ENCODE measurements at places on chromosomes 16 and 17.

- DNase-seq: no peak
Observed at GRCh38 chr17:64057701-64058263, 37.3 kb upstream of the ICAM2 start.

- no peak for DNase-seq
Observed at GRCh38 chr17:4806456-4806776, 536 bp upstream of the PLD2 start.

DNA sequence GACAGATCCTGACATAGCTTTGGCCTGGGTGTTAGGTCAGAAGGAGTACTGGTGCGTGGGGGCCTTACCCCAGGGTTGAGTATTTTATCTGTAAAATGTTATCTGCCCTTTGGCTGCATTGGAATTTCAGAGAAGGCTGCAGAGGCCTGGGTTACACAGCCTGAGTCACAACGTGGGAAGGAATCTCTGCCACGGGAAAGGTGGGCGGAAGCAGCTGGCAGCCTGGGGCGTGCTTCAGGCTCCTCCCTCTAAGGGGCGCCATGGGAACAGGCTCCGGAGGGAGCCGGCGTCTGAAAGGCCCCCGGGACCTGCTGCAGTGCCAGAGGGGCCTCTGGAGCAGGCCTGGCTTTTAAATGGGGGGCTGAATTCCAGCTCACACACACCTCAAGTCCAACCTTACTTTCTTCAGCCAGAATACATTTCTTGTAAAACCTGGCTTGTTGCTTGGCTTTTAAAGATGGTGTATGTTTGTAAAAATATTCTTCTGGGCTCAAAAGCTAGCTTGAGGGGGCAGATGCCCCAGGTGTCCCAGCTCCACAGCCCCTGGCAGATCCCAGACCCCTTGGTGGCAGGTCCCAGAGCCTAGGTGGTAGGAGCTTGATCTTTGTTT, 142.2 kb downstream of the RAB11FIP4 start:
- no peak for DNase-seq

DNA sequence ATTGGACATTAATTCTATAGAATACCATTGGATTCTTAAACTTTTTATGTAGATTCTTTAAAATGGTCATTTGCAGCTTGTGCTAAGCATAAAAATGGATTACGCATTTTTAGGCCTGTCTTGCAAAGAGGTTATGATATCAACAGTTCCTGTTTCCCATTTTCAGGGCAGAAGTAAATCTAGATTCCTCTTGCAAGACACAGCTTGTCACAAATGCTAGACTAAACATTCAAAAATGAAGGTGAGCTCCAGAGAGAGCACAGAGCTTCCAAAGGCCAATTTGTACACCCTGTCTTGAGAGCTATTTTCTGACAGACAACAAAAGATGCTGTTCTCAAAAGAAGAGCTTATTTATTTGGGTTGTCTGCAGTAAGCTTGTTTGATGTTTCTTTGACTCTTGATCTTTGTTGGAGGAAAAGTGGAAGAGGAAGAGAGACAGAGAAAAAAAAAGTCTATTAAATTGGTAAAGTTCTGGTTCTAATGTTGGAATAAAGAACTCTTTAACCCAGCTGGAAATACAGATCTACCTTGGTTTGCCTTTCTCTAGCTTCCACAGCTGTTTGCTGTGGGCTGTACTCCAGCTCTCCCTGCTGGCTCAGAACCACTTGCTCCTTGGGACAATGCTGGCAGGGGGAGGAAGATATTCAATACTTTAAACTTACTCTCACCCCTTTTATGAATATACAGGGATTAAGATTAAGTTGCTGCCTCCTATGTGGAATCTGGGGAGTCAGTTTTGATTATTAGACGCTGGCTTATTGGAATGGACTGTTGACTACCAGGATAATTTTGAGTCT, 651.8 kb downstream of the CDH11 start:
- no peak for DNase-seq

- DNase-seq: no peak
Observed at GRCh38 chr17:6576038-6576785, 19.9 kb upstream of the PITPNM3 start.

DNA sequence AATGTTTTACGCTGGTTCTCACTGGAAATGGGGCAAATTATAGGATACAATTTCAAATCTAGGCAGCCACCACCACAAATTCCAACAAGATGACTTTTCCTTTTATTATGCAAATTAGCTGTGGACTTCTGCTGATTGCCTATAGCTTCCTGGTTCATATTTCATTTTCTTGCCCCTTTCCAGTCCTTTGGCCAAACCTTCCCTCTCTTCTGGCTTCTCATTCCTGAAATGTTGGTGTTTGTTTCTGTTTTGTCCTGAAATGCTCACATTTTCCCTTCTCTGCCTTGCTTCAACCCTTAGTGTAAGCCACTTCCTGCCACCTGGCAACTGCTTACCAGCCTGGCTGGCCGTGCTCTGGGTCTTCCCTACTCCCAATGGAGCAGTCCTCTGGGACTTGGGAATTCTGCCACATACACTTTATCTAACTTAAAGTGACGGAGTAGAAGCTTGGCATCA, 14.0 kb downstream of the PRSS54 start:
- no peak for DNase-seq

DNA sequence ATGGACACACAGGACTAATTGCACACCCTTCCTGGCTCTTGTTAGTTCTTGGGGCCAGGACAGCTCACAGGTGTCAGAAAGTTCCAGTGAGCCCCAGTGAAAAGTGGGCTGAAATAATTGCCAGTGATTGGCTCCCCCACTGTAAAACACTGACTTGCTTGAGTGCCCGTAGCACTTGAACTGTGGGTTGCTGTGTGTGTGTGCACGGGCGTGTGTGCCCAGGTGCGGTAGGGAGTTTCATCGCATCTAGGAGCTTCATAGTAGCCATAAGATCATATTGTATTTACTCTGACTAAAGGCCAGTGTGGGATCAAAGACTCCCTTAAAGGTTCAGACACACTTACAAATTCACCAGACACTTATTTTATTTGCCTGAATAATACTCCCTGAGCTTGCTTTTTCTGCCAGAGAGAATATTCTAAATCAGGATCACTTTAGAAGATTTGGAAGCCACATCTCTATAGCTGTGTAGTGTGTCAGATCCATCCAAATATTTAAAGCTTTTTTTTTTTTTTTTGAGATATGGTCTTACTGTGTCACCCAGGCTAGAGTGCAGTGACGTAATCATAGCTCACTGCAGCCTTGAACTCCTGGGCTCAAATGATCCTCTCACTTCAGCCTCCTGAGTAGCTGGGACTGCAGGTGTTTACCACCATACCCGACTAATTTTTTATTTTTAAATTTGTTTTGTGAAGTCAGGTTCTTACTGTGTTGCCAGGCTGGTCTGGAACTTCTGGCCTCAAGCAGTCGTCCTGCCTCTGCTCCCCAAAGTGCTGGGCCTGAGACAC, 11.4 kb downstream of the UNK start:
- no peak for DNase-seq

DNA sequence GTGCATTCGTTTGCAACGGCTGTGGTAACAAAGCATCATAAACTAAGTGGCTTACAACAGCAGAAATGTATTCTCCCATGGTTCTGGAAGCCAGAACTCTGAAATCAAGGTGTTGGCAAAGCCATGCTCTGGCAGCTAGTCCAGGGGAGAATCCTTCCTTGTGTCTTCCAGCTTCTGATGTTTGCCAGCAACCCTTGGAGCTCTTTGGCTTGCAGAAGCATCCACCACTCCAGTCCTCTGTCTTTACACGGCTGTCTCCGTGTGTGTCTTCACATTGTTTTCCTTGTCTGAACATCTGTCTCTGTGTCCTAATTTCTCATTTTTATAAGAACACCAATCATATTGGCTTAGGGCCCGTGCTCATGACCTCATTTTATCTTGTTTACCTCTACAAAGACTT, 265.3 kb upstream of the HSBP1 start:
- no peak for DNase-seq

- DNase-seq: no peak
Observed at GRCh38 chr16:25219070-25219737, 2.5 kb downstream of the AQP8 start.

GRCh38 chr17:74733365-74734122, 3.5 kb upstream of the RAB37 start:
- no peak for DNase-seq

GRCh38 chr16:87393680-87394055, 1.5 kb downstream of the MAP1LC3B start:
- DNase-seq: no peak

- DNase-seq: no peak
Observed at GRCh38 chr16:57639172-57639887, 10.9 kb downstream of the ADGRG1 start.
